ENCODE measurements at places on chromosomes 4 and X. TPM values are rescaled to one million over a fixed set of nuclear protein-coding genes. Genes with fewer than 3 reads are reported as not detected.
A peak's percentile ranks its signal among the peaks of the same experiment; 100 is the strongest.

PWWP3B gene
- total RNA-seq = not detected

TMEM150C gene
- total RNA-seq = 1.8 TPM

FREM3 gene
- not detected for total RNA-seq

ZIC3 gene
- total RNA-seq = not detected

CLOCK gene
- 24.9 TPM for total RNA-seq

FAAH2 gene
- total RNA-seq = 0.10 TPM

CDKL2 gene
- total RNA-seq = 5.7 TPM

CXCL6 gene
- 0.33 TPM for total RNA-seq

IL3RA gene
- total RNA-seq = 0.28 TPM

FOXO4 gene
- total RNA-seq = 2.9 TPM

- H3K36me3 ChIP-seq = no peaks in the 10 kb centered on the region
- DNase-seq = no peak
- H3K27me3 ChIP-seq = no peaks in the 10 kb centered on the region
Observed at GRCh38 chrX:16897445-16897844, 27.3 kb upstream of the RBBP7 start.

- peak overlapping the region; percentile 30 for H3K4me3 ChIP-seq
- H3K36me3 ChIP-seq = no peaks in the 10 kb centered on the region
- H3K27me3 ChIP-seq = no peaks in the 10 kb centered on the region
Observed at GRCh38 chr4:19739101-19739651, 512.5 kb upstream of the SLIT2 start.

GRCh38 chr4:35879479-35879878 is 364.8 kb downstream of the ARAP2 start:
- no peak overlapping the region for H3K4me3 ChIP-seq
- no peaks in the 10 kb centered on the region for H3K27me3 ChIP-seq
- no peaks in the 10 kb centered on the region for H3K36me3 ChIP-seq
- H3K4me1 ChIP-seq = no peaks in the 10 kb centered on the region
- no peak overlapping the region for H3K27ac ChIP-seq

DNA sequence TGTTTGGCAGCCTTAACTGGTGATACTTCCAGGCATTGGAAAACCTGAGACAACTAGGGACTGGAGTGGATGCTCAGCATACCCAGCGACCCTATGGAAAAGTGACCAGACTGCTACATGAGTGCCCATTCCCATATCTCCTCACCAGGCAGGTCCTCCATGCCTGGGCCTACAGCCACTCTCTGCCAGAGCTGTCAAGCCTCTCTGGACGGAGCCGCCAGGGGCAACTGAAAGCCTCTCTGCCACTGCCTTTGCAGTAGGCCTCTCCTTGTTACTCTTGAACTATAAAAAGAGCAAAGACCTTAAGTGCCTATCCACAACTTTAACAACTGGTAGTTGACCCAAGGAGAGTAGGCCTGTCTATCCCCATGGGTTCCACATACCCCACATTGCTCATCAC is 20.2 kb upstream of the FAAH2 start:
- DNase-seq = no peak
- H3K27me3 ChIP-seq = no peaks in the 10 kb centered on the region
- H3K4me1 ChIP-seq = no peaks in the 10 kb centered on the region

- H3K36me3 ChIP-seq = no peaks in the 10 kb centered on the region
- no peak overlapping the region for H3K27ac ChIP-seq
- H3K4me3 ChIP-seq = no peak overlapping the region
- H3K4me1 ChIP-seq = no peaks in the 10 kb centered on the region
- DNase-seq = no peak
Observed at GRCh38 chr4:73477176-73477575, 4.4 kb upstream of the AFM start.

DNA sequence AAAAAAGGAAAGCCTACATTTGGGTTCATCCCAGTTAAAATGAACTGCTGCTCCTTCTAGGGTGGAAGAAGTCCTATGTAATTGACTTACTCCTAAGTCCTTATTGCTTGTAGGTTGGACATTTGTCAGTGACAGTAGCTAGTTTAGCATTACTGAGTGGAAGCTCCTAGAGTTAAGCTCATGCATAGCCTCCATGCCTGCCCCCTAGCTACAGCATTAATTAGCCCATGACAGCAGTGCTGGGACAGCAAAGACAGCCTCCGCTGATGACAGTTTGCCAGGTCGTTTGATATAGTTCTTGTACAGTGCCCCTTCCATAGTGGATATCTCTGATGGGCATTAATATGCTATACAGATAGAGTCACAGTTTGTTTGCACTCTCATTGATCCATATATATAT is 18.7 kb upstream of the GALNTL6 start:
- H3K27me3 ChIP-seq = no peaks in the 10 kb centered on the region
- H3K36me3 ChIP-seq = no peaks in the 10 kb centered on the region
- DNase-seq = no peak

- H3K27ac ChIP-seq = no peak overlapping the region
- 0 out of 2 replicates have a peak, but pooled peaks cover 4% of the 10 kb centered on the region for H3K36me3 ChIP-seq
- H3K27me3 ChIP-seq = no peaks in the 10 kb centered on the region
- DNase-seq = no peak
- no peaks in the 10 kb centered on the region for H3K4me1 ChIP-seq
- H3K4me3 ChIP-seq = no peak overlapping the region
Observed at GRCh38 chrX:150790021-150790420, 96.8 kb downstream of the MTMR1 start.

GRCh38 chr4:155681886-155682285 is 15.2 kb downstream of the GUCY1A1 start:
- no peak overlapping the region for H3K27ac ChIP-seq
- no peaks in the 10 kb centered on the region for H3K27me3 ChIP-seq
- H3K4me3 ChIP-seq = no peak overlapping the region
- no peaks in the 10 kb centered on the region for H3K36me3 ChIP-seq
- DNase-seq = no peak

- no peak for DNase-seq
- no peaks in the 10 kb centered on the region for H3K36me3 ChIP-seq
- H3K4me3 ChIP-seq = no peak overlapping the region
- H3K27me3 ChIP-seq = no peaks in the 10 kb centered on the region
- H3K4me1 ChIP-seq = no peaks in the 10 kb centered on the region
Observed at GRCh38 chrX:28922106-28922505, 334.9 kb downstream of the IL1RAPL1 start.

- no peaks in the 10 kb centered on the region for H3K27me3 ChIP-seq
- no peak for DNase-seq
- no peak overlapping the region for H3K4me3 ChIP-seq
- H3K4me1 ChIP-seq = no peaks in the 10 kb centered on the region
- H3K36me3 ChIP-seq = no peaks in the 10 kb centered on the region
Observed at GRCh38 chr4:43560047-43560446, 667.5 kb downstream of the GRXCR1 start.

GRCh38 chrX:99914635-99915034 is 495.4 kb downstream of the PCDH19 start:
- no peaks in the 10 kb centered on the region for H3K4me1 ChIP-seq
- no peaks in the 10 kb centered on the region for H3K36me3 ChIP-seq
- H3K4me3 ChIP-seq = no peak overlapping the region
- no peak for DNase-seq

- H3K27me3 ChIP-seq = no peaks in the 10 kb centered on the region
- no peak overlapping the region for H3K27ac ChIP-seq
- no peak overlapping the region for H3K4me3 ChIP-seq
- H3K36me3 ChIP-seq = no peaks in the 10 kb centered on the region
- no peak for DNase-seq
- no peaks in the 10 kb centered on the region for H3K4me1 ChIP-seq
Observed at GRCh38 chr4:138158746-138159297, 83.3 kb downstream of the SLC7A11 start.

GRCh38 chr4:70739496-70740337 is 18.0 kb downstream of the RUFY3 start:
- H3K27ac ChIP-seq = no peak overlapping the region
- H3K36me3 ChIP-seq = no peaks in the 10 kb centered on the region
- no peak for DNase-seq
- H3K27me3 ChIP-seq = no peaks in the 10 kb centered on the region
- peaks cover 8% of the 10 kb centered on the region for H3K4me1 ChIP-seq

DNA sequence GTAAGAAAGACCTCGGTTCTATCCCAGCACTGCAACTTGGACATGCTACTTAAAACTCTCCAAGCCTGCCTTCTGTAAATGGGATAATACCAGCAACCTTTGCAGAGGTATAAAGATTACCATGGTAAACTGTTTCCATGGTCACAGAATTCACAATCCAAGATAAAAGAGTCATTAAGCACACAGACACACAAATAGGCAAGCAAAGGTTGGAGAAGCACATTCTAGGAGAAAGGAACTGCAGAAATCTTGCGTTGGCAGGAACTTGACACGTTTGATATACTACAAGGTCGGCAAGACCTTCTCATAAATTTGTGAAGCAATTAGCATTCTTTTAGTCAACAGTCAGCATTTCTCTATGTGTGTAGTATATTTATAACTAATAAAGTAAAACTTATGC is 12.3 kb upstream of the CHRNA9 start:
- DNase-seq = no peak
- no peak overlapping the region for H3K4me3 ChIP-seq
- no peak overlapping the region for H3K27ac ChIP-seq
- no peaks in the 10 kb centered on the region for H3K27me3 ChIP-seq
- peaks cover 6% of the 10 kb centered on the region for H3K4me1 ChIP-seq

DNA sequence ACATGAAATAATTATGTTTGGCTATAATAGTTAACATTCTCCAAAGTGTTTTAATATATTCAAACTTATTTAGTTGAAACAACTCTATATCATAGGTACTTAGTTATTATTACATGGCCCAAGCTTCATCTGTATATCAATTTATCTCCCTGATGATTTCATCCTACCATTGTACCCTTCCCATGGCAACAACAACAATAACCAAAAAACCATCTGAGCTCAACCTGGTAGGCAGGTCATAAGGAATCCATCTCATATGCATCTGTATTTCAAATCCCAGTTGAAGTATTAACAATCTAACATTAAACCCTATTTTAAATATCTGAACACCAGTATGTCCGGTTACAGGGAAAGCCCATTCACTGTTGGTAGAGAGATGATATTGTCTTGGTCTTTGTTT is 33.1 kb upstream of the SLC7A11 start:
- H3K36me3 ChIP-seq = no peaks in the 10 kb centered on the region
- DNase-seq = no peak
- no peak overlapping the region for H3K27ac ChIP-seq
- H3K4me3 ChIP-seq = no peak overlapping the region
- H3K4me1 ChIP-seq = no peaks in the 10 kb centered on the region

GRCh38 chrX:47697181-47697580 is 38.2 kb upstream of the UXT start:
- H3K36me3 ChIP-seq = no peaks in the 10 kb centered on the region
- DNase-seq = no peak
- no peak overlapping the region for H3K4me3 ChIP-seq
- H3K27ac ChIP-seq = no peak overlapping the region
- no peaks in the 10 kb centered on the region for H3K4me1 ChIP-seq

GRCh38 chr4:112343330-112344080 is 46.3 kb downstream of the ALPK1 start:
- no peaks in the 10 kb centered on the region for H3K27me3 ChIP-seq
- no peaks in the 10 kb centered on the region for H3K4me1 ChIP-seq
- no peak overlapping the region for H3K27ac ChIP-seq
- no peak overlapping the region for H3K4me3 ChIP-seq

DNA sequence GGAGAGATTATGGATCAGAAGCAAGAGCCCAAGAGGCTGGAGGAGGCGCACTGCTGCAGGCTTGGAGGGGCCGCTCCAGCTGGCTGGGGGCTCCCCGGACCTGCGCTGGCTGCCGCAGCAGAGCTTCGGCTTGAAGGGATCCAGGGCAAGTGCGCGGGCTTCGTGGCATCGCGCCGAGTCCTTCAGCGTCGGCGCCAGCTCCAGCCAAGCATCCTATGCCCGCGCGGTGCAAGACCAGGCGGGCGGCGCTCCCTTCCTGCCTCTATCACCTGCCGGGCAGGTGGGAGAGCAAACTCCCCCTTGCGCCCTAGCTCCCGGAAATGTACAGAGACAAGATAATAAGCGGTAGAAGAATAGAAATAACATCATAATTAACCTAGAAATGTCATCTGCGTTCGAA is 10.5 kb upstream of the UCP1 start:
- no peak overlapping the region for H3K4me3 ChIP-seq
- H3K4me1 ChIP-seq = no peaks in the 10 kb centered on the region
- H3K36me3 ChIP-seq = no peaks in the 10 kb centered on the region

DNA sequence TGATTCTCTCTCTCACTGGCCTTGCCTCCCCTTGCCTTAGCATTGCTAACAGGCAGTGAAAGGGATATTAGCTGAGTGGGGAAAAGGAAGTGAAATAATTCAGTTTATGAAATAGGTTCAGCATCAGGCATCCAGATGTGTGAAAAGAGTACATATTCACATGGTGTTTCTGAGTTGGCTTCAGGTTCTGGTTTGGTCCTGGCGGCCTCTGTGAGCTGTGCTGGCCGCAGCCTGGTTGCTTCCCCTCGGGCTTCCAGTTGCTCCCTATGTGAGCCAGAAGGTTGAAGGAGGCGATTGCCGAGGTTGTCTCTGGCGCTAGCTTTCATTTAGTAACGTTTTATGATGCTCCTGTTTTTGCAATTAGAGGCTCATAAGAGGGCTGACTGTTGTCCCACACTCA is 99.1 kb upstream of the TLR2 start:
- no peaks in the 10 kb centered on the region for H3K4me1 ChIP-seq
- H3K36me3 ChIP-seq = no peaks in the 10 kb centered on the region
- H3K27me3 ChIP-seq = no peaks in the 10 kb centered on the region

DNA sequence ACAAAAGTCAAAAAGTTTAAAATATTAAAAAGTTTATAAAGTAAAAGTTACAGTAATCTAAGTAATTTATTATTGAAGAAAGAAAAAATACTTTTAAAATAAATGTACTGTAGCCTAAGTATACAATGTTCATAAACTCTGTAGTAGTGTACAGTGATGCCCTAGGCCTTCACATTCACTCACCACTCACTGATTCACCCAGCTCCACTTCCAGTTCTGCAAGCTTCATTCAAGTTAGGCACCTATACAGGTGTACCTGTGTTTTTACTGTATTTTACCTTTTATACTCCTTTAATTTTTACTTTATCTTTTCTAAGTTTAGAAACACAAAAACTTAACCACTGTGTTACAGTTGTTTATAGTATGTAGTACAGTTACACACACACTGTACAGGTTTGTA is 40.1 kb upstream of the AGA start:
- no peak overlapping the region for H3K27ac ChIP-seq
- no peaks in the 10 kb centered on the region for H3K36me3 ChIP-seq
- no peaks in the 10 kb centered on the region for H3K27me3 ChIP-seq
- H3K4me1 ChIP-seq = no peaks in the 10 kb centered on the region
- no peak overlapping the region for H3K4me3 ChIP-seq

DNA sequence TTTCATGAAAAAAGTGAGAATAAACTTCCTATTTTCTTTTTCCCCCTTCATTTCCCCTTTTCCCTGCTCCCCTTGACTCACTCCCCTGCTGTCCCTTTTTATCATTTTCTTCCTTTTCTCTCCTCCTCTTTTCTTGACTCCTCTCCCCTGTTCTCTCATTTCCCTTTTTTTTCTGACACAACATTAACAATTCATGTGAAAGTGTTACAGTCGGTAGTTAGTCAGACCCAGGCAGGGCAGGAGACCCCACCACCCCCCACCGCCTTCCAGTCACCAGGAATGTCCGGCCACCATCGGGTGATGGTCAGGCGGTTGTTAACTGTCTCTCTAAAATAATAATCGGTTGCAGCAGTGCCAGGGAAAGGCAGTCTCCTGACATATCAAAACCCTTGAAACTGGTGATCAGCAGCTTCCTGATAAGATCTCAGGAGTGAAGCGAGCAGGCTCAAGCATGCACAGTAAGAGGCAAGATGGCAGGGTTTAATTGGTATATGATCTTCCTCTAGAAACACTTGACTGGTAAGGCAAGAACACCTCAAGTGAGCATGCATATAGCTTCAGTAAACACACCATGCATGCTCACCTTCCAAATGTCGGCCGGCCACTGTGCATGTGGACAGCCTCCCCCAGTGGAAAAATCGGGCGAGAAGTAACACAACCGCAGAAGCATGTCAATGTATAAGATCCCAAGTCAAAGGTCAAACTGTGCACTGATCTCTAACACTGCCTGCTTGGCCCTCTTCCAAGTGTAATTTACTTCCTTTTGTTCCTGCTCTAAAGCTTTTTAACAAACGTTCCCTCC is 191.4 kb downstream of the NDST4 start:
- no peaks in the 10 kb centered on the region for H3K27me3 ChIP-seq
- H3K27ac ChIP-seq = no peak overlapping the region
- no peak overlapping the region for H3K4me3 ChIP-seq
- H3K36me3 ChIP-seq = no peaks in the 10 kb centered on the region
